Retina (tissue), 1 donor: ENCODE measurements at places on chromosomes 2 and 18.
A peak's percentile ranks its signal among the peaks of the same experiment; 100 is the strongest.

GRCh38 chr2:176114930-176115625 lies 1.5 kb upstream of the HOXD10 start:
- no peak for DNase-seq

DNA sequence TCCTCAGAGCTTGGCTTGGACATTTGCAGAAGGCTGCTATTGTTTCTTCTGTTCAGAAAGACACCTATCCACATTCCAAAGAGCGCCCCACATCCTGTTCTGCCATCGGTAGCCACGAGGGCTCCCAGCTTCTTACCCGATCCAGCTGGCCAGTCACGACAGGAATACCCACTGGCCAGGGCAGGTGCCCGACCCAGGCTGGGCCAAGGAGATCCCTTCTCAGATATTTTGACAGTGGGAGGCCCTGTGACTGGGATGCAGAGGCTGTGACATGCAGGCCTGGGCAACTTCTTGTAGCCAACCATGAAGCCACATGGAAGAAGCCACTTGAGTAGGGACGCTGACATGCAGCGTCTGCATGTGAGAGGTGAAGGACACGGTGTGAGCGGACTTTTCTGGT lies 34.5 kb downstream of the KCNIP3 start:
- DNase-seq: no peak

GRCh38 chr2:72995430-72996116 lies 75.9 kb downstream of the SFXN5 start:
- peak; percentile 80 for DNase-seq

GRCh38 chr2:45709137-45709536 lies 57.7 kb downstream of the PRKCE start:
- no peak for DNase-seq

DNA sequence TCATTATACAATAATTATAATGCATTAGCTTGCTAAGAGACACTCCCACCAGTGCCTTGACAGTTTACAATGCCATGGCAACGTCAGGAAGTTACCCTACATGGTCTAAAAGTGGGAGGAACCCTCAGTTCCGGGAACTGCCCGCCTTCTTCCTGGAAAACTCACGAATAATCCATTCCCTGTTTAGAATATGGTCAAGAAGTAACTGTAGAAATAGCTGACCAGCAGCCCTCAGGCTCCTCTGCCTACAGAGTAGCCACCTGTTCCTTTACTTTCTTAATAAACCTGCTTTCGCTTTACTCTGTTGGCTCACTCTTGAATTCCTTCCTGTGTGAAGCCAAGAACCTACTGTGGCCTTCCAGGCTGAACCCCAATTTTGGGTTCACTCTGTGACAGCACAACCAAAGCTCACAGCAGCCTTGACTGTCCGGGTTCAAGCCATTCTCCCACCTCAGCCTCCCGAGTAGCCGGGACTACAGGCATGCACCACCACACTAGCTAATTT lies 20.0 kb upstream of the PTPN2 start:
- DNase-seq: no peak

DNA sequence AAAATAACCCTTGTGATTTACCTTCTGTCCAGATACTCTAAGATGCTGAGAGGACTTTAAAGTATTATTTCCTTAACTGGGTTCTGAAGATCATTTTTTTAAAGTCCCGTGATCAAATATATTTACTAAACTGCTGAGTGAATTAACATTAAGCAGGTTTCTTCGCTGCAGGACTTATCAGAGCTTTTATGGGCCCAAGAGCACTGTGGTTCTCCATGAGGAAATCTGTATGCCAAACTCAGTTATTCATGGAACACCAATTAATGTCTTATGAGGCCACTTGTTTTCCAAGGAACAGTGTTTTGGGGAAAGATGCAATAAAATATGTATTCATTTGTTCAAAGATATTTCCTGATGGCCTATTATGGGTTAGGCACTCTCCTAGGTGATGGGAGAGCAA lies 80.1 kb upstream of the ATG16L1 start:
- DNase-seq: no peak

GRCh38 chr2:38010995-38011394 lies 65.0 kb downstream of the CYP1B1 start:
- no peak for DNase-seq

DNA sequence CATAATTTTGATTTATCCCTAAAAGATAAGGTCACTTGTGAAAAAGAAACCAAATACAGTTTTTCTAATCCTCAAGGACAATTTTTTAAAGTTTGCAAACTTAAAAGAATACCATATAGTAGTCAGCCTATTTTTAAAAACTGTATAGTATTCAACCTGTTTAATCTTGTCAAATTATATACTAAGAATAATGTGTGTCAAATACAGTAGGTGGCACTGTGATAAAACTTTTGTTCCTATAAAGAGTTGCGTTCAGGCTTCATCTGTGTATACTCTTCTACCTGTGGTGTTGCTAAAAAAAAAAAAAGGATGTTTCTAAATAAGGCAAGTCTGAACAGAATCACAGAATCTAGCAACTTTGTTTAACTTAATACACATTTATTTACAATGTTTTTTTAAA lies 68.6 kb downstream of the CCDC138 start:
- DNase-seq: no peak

GRCh38 chr2:60535685-60536312 lies 17.7 kb downstream of the BCL11A start:
- DNase-seq: no peak

- no peak for DNase-seq
Observed at GRCh38 chr2:121044412-121044811, 240.6 kb downstream of the TFCP2L1 start.
